ENCODE measurements at places on chromosomes 1 and 21.
A peak's percentile ranks its signal among the peaks of the same experiment; 100 is the strongest.

- no peak for DNase-seq
Measured at GRCh38 chr1:206897175-206897574, at the start of gene IL24. TSS of gene IL24 (plus strand) at chr1:206897443. CDS start at chr1:206897833, 390 bp downstream.

GRCh38 chr1:99827970-99828369 lies 22.2 kb upstream of the AGL start:
- no peak for DNase-seq

DNA sequence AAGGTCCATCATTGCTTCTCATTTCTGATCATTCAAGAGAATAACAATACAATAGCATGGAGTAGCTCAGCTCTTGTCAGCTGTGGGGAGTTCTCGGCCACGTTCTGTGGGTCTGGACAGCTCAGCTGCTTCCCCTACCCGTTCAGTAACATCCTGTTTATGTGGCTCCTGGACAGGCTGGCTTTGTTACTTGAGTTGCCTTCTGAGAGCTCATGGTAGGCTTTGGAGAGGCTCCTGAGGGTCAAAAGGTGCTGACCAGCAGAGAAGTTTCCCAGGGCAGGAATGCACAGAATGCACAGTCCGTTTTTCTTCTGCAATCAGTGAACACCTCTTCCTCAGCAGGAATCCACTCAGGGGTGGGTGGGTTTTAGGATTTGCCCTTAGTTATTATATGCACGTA lies 36.0 kb downstream of the KAZN start:
- no peak for DNase-seq

DNA sequence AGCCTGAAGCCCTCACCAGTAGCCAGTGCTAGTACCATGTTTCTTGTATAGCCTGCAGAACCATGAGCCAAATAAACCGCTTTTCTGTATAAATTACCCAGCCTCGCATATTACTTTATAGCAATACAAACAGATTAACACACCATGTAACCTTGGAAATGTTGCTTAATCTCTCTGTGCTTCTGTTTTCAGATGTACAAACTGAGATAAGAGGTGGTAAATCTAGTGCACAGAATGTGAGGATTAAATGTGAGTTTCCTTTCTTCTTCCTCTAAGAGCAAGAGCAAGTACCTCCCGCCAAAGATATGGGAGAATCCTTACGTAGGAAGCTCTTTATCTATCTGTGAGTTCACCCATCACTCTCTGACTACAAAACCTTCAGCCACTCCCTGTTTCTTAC lies 128.4 kb downstream of the HIVEP3 start:
- DNase-seq = no peak

GRCh38 chr1:228150461-228151179 lies 890 bp downstream of the GJC2 start:
- no peak for DNase-seq

DNA sequence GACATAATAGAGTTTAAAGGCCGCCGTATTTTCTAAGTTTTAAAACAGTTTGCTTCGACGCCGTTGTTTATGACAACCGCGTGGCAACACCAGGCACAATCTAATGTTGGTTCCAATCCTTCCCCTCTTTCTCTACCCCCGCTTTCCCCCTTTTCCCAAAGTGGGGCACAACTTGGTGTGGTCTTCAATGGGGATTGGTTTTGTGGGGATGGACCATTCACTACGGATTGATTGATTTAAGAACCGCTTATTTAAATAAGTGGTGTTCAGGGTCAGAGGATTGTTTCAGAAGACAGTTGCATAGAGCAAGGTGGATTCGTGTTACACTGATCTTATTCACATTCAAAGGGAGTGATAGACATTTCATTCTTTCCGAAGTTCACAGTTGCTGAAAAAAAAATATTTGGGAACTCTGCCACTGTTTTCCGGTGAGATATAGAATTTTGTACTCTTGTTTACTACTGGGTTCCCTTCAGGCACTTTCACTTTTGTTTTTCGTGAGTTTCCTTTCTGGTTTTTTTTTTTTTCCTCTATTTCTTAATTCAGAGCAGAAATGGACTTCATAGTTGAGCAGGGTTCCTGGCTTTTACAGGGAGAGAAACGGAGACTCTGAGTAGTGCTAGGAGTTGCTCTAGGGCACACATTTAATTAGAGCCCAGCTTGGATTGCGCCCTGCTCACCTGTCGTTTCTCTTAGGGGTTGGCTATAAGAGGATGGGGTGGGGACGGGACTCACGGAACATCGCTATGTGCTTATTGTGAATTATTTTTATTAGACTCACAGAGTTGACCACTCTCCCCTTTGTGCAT lies 79.6 kb upstream of the AK4 start:
- peak; percentile 68 for DNase-seq

GRCh38 chr1:205437570-205437969 lies 15.7 kb upstream of the LEMD1 start:
- DNase-seq = no peak
